ENCODE measurements at places on chromosomes 7 and 10.
A peak's percentile ranks its signal among the peaks of the same experiment; 100 is the strongest.

GRCh38 chr7:102454468-102454867 is 10.2 kb downstream of the ALKBH4 start:
- DNase-seq = no peak

- no peak for DNase-seq
Observed at GRCh38 chr10:132170561-132171361, 16.0 kb upstream of the DPYSL4 start.

GRCh38 chr7:112042631-112043030 is 163.6 kb downstream of the DOCK4 start:
- no peak for DNase-seq

- peak; percentile 11 for DNase-seq
Observed at GRCh38 chr7:14020339-14020900, 31.0 kb upstream of the ETV1 start.

- DNase-seq = no peak
Observed at GRCh38 chr10:14349081-14349480, 18.4 kb upstream of the FRMD4A start.

GRCh38 chr7:18361756-18362155 is 133.8 kb upstream of the HDAC9 start:
- peak; percentile 6 for DNase-seq

DNA sequence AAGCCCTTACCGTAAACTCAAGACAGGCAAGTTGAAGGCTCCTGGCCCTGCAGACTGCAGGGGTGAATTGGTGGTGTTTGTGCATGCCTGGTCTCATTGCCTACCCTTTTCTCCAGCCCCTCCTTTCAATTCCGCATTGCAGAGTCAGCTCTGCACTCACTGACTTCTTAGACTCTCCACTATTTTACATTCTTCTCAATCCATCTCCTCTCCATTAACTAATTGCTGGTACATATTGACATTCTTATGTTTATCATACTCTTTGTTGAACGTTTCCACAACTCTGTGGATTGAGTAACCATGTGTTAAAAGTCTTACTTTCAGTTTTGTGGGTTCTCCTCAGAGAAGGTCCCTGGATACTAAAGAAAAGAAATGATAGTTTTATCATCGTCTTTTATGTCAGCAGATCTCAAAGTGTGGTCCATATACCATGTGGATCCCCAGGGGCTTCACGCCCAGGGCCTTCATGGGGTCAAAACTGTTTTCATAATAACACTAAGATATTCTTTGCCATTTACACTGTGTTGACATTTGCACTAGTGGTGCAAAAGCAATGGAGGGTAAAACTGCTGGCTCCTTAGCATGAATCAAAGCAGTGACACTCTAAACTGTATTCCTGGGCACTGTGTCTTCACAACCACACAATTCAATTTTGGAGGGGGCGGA is 135.4 kb upstream of the FZD1 start:
- DNase-seq = no peak
